PC-3 (cell line): ENCODE measurements at places on chromosomes 12 and 14. TPM values are rescaled to one million over a fixed set of nuclear protein-coding genes. Genes with fewer than 3 reads are reported as not detected.

The FAM222A gene
- 11.7 and 15.3 TPM in 2 replicates for total RNA-seq

The C12orf54 gene
- not detected in 2 replicates for total RNA-seq

The LMNTD1 gene
- not detected in 2 replicates for total RNA-seq

The TEX52 gene
- not detected in 2 replicates for total RNA-seq

The PRB2 gene
- total RNA-seq: not detected in 2 replicates

The BEST3 gene
- 0.55 TPM in 1 of 2 replicates, not detected in the other for total RNA-seq

The SIX1 gene
- total RNA-seq: 16.5 and 18.2 TPM in 2 replicates

The ANKRD33 gene
- total RNA-seq: not detected in 2 replicates

The LRP1 gene
- 14.7 and 21.8 TPM in 2 replicates for total RNA-seq

The TMEM132D gene
- not detected in 2 replicates for total RNA-seq

The IFT43 gene
- total RNA-seq: 23.7 and 41.3 TPM in 2 replicates

The TAS2R8 gene
- not detected in 2 replicates for total RNA-seq

The ARHGAP9 gene
- not detected in 2 replicates for total RNA-seq

The SLC48A1 gene
- total RNA-seq: 21.4 and 22.3 TPM in 2 replicates

The USP44 gene
- total RNA-seq: not detected in 2 replicates

The LGALS3 gene
- total RNA-seq: 317 and 333 TPM in 2 replicates

The TAS2R7 gene
- not detected in 2 replicates for total RNA-seq

The ERGIC2 gene
- 142 and 184 TPM in 2 replicates for total RNA-seq

The PTPRR gene
- total RNA-seq: 2.3 and 3.1 TPM in 2 replicates

The SLC25A47 gene
- 0.07 TPM in 1 of 2 replicates, not detected in the other for total RNA-seq

The ACOT6 gene
- not detected in 2 replicates for total RNA-seq

The CEP170B gene
- 33.2 and 53.4 TPM in 2 replicates for total RNA-seq

The GPRC5D gene
- not detected in 2 replicates for total RNA-seq
